ENCODE measurements at places on chromosomes 1 and 21.

- no peak for DNase-seq
Observed at GRCh38 chr1:44296806-44297205, 58.3 kb downstream of the ERI3 start.

DNA sequence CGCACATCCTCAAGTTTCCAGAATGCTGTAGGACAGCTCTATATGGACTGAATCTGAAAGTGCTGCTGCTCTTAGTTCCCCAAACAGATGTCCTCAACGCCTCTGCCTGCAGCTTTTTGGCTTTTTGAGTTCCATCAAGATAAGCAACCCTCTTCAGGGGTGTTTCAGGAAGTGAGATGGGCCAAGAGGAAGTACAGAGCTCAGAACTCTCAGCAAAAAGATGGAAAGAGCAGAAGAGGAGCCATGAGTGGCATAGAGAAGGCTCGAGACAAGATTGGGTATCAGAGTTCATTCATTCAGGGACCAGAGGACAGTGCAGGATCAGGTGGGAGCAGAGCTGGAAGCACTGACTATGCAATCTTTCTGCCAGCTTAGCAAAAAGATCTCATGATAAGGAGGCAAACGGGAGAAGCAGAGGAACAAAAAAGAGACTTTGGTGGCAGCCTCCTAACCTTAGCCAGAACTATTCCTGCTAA lies at the start of the genes ADORA3 and TMIGD3:
Gene ADORA3 (minus strand): TSS at position 49 of the 476 bp plus-strand sequence. CDS start 279 bp downstream, outside the sequence.
Gene TMIGD3 (minus strand): TSS at position 49 of the 476 bp plus-strand sequence. CDS start 279 bp downstream, outside the sequence.
- DNase-seq, result no peak

GRCh38 chr1:8378178-8378577 lies 60.3 kb downstream of the SLC45A1 start:
- DNase-seq, result no peak

GRCh38 chr1:32757213-32757895 lies 54.8 kb upstream of the SYNC start:
- DNase-seq, result no peak

DNA sequence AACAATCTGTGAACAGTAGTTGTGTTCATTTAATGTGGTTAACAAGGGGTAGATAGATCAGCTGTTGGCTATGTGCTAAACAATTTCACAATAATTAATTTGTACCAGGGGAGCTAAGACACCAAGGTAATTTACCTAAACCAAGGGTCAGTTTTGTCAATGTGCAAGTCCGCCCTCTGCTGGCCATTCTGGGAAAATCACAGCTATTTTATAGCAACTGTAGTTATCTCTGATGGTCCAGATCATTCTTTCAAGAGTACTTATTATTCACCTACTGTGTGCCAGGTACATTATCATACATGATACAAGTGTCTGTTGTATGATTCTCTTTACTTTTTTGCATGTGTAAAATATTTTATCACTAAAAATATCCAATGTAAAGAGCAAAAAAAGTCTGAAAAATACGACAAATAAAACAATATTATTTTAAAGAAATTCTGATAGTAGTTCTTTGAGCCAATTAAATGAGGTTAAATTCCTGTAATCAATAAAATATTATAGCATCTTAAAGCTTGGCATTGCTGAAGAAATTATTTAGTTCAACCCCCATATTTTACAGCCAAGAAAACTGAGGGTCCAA lies 312.3 kb upstream of the FAM78B start:
- peak; percentile 40 for DNase-seq

DNA sequence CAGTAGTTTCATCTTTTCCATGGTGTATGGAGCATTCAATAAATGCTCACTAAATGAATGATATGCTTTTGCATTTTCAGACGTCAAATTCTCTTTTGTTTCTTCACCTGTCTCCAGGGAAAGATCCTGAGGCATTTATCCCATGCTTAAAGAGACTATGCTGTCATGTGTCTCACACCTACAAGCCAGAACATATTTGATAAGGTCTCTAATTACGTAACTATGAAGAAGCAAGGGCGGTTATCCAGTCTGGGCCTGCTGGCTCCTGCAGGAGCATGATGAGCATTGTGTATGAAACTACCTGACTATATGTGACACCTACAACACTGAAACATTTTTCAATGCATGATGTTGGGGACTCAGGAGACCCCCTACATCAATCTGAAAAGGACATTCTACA lies 51.8 kb downstream of the FBXO42 start:
- no peak for DNase-seq

- no peak for DNase-seq
Observed at GRCh38 chr1:161771973-161772372, 5.9 kb downstream of the ATF6 start.

GRCh38 chr1:244075247-244075722 lies 24.2 kb downstream of the ZBTB18 start:
- DNase-seq, result no peak

- no peak for DNase-seq
Observed at GRCh38 chr1:23558140-23558871, 995 bp downstream of the ID3 start.

DNA sequence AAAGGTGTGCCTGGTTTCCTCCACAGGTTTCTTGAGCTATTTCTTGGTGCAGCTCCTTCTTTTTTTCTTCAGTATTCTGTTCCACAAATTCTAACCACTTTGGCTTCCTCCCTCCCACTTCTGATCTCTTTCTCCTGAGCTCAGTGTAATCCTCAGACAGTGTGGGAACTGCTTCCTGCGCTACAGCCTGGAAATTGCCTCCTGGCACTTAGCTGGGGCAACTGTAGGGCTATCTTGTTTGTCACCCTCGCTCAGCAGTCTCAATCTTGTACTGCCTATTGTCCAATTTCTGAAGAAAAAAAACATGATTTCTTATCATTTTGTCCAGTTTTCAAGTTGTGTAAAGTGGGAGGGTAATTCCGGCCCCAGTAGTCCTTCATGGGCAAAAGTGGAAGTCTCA lies 24.0 kb upstream of the GALNT2 start:
- no peak for DNase-seq

DNA sequence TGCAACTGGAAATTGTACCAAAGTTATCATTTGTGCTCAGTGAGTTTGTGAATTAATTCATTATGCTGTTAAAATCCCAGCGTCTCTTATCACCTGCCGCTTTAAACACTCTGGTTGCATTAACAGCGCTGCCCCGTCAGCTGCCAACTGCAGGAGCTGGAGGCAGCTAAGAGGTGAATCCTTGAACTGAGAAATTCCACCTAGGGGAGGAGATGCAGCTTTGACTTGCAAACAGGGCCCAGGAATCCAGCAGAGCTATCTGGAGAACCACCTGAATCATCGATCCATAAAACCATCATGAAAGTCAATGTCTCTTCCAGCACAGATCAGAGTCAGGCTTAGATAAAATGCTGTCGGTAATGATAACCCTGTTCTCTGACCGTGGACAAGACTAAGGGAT lies 140.7 kb upstream of the PTBP2 start:
- DNase-seq, result no peak

GRCh38 chr1:17502326-17502778 lies 37.1 kb upstream of the ARHGEF10L start:
- DNase-seq, result peak; percentile 14

DNA sequence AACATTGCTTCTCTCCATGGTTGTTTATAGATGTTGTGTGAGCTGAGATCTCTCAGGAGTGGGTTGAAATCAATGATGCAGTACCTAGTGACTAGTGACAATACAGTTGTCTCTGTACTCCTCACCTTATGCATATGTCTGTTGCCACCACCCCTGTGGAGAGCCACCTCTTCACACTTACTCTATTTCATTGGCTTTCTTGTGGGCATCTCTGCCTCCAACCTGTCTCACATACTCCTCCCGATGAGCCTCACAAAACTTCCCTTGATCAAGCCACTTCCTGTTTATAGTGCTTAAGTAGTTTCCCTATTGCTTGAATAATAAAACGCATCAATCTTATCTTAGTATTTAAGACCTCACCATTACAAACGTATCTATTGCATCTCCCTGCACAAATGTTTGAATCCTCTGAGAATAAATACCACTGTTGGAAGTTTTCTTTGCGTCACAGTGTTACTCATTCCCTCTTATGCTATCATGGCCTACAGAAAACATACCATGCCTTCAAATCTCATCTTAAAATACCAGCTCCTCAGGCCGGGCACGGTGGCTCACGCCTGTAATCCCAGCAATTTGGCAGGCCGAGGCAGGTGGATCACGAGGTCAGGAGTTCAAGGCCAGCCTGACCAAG lies 54.7 kb upstream of the GREM2 start:
- DNase-seq, result no peak

DNA sequence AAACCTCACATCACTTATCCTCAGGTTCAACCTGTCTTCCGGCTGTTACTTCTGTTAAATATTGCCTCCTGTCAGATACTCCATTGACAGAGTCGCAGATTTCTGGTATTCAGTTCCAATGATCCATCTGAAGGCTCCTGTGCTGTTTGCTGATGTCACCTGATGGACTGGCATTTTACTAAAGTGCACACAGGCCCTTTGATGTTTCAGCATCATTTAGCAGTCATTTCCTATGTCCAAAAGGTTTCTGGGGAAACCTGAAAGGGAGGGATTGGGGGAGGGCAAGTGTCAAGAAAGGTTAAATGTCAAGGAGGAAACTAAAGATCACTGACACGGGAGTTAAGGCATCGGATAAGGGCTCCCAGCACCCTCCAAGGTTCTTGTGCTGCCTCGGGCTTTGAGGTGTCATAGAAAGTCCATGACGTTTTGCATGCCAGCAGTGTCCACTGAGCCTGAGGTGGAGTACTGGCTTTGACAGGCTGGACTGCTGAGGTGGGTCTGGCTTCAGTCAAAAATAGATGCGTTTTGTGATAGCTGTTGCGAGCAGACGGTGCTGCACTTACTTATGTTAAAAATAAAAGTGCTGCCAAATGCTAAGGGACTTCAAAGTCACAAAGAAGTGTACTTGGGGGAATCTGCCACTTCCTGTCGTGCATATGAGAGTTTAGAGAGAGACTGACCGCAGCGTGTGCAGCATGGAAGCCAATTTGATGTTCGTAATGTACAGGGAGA lies 30.8 kb downstream of the XCL2 start:
- no peak for DNase-seq

- no peak for DNase-seq
Observed at GRCh38 chr21:26843933-26844257, 1.3 kb downstream of the ADAMTS1 start.
